Stimulated activated CD4-positive, alpha-beta T cell treated with anti-CD3 and anti-CD28 coated beads, Interleukin-1b, Interleukin-23, amount 100 ng/mL, for 1 hour (primary cell): ENCODE measurements at places on chromosomes 2 and 18.

DNA sequence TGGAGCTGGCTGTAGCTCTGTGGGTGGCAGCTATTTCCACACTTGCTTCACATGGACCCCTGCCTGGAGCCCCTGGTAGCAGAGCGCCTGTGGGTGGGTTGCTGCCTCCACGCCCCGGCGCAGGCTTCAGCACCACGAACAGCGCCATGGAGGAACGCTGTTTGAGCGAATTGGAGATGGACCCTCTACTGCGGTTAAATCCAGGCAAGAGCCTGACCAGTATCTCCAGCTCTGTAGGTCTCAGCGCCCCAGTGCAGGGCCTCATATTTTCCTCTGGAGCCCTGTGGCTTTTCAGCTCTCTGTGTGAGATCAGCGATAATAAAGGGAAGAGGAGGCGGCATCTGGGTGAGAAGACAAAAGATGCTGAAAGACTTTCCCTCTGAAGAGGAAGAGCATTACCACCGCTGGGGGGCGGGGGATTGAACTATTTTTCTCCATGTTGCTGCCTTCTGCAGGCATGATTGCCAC is 12.0 kb downstream of the ONECUT2 start:
- DNase-seq: no peak

- DNase-seq: no peak
Observed at GRCh38 chr2:22282220-22282619, 1102.8 kb upstream of the KLHL29 start.

DNA sequence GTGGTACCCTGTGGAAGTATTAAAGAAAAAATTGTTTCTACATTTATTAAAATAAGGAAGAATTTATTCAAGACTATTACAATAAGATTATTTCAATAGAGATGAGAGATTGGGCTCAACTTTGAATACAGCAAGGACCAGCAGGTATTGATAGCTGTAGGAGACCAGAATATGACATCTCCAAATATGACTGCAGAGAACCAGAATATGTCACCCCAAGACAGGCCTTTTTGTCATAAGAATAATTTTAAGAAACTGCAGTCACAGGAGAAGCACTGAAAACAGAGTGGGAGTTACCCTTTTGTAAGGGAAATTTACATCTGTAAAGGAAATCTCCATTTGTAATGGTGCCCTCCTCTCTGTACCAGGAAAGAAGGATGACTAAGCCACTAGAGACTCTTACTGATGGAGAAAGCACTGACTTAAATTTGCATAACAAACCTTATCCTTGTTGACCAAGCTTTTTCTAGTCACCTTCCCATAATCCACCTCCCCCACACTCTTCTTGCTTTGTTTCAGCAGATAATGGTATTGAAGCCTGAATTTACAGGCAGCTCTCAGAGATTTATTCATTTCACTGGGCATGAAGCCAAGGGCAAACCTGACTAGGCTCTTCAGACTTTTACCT is 145.1 kb upstream of the RMP24 start:
- DNase-seq: no peak

DNA sequence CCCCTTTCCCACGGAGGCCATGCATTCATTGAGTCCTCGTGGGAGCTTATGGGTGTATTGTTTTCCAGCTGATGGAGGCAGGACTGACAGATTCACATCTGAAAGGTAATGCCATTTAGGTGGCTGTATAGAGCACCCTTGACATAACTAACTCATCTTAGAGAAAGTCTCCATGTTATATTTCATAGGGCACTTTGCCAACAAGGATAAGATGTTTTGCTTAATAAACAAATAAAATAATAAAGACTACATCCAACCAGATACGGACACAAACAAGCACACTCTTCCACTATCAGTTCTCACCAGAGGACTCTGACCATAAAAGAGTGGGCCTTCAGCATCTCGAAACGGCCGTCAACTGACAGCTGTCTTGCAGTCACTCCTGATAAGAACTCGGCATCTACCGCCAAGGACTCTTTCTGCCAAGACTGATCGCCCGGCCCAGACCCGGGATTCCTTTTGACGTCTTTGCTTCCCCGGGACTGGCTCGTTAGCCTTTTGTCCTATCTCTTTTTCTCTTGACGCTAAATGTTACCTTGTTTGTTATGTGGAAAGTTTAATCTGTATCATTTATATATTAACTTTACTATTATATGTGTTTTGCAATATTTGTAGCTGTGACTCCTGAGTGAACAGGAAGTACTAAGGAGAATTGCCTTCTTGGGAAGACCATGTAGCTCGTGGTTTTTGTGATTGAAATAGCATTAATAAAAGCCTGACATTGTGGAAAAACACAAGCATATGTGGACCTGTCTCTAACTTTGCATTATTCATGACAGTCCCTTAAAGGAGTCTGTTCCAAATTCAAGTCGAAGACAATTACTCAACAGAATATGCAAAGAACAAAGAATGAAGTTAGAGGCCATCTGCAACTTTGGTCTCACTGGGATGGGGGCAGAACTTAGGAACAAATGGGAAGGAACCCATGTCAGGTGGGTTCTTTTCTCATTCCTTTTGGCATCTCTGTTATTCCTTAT is 195.1 kb downstream of the LPIN1 start:
- DNase-seq: no peak

DNA sequence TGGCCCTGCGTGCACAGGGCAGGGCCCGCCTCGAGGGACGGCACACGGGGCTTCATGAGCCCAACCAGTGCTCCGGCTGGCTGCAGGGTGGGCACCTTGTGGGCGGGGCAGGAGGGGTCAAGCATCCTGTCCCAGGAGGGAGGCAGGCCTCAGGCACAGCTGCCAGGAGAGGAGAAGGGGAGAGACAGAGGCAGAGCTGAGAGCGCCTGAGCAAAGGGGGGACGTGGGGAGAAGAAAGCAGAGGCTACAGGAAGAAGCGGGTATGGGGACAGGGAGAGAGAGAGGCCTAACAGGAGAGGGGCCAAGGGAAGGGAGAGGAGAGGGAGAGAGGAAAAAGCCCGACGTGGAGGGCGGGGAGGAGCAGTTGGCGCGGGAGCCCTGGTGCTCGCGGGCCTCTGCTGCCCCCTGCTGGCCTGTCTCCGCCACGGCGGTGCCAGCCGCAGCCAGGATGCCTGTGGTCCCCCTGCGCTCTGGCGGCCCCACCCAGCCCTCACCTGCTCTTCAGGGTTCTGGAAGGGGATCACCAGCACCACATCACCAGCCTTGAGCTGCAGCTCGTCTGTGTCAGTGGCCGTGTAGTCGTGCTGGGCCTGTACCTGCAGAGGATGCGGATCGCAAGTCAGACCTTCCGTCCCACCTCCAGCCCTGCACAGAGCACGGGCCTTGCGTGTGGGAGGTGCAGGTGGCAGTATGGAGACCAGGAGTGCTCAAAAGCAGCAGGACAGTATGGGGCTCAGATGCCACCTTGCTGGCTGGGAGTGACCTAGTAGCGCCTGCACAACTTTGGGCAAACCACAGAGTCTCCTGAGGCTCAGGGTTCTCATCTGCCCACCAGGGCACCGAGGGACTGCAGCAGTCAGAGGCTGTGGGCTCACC is 56.8 kb downstream of the BIN1 start:
- DNase-seq: no peak

- DNase-seq: no peak
Observed at GRCh38 chr2:111952871-111953452, 54.6 kb downstream of the MERTK start.

DNA sequence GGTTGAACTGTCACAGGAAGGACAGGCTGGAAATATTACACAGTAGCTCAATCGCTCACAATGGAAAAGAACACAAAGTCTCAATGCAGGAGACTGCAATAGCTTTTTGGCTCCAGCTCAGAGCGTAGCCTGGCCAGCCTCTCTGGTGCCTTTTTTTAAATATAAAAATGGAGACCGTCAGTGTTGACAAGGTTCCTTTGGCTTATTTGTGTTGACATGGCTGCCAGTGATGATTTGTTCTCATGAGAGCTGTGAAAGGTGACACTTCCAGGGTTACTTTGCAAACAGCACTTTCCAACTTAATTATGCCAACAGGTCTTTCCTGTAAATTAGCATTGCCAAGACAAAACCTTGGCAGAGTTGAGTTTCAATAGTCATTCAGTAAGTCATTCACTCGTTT is 70.8 kb downstream of the KCNE4 start:
- no peak for DNase-seq

DNA sequence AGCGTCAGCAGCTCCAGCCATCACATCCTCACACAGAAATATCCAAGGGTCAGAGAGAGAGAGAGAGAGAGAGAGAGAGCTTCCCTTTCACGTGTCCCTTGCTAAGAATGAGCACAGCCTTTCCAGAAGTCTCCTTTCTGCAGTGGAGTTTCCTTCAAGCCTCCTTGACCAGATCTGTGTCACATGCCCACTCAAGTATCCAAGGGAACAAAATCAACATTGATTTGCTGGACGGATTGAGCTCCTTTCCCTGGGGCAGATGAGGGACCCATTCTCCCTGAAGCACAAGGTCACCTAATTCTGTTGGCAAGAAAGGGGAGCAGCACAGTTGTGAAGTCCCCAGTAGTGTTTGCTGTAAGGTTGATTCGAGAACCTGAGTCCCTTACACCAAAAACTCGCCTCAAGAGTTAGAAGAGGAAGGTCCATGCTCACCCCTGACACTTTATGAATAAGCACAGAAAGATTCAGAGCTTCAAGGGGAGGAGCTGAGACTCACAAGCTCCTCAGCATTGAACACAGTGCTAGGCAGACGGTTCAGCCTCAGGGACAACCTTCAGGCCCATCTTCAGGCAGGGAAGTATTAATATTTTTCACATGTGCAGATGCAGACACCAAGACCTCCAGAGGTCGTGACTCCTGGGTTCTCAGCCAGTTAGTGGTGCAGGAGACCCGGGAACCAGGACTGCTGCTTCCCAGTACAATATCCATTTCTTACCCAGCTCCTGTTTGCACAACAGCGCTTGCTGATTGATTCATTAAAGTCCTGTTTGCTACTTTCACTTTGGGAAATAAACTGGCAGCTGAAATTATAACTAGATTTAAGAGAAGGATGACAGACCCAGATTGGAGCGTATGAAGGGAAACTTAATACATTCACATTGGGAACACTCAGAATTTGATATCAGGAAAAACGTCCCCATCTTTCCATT is 38.2 kb upstream of the MARCO start:
- no peak for DNase-seq

- DNase-seq: no peak
Observed at GRCh38 chr2:96159084-96159830, 14.0 kb upstream of the DUSP2 start.

GRCh38 chr2:147198651-147199171 is 646.1 kb upstream of the ACVR2A start:
- no peak for DNase-seq

- no peak for DNase-seq
Observed at GRCh38 chr2:69762513-69763494, 20.9 kb downstream of the ANXA4 start.

GRCh38 chr2:62055724-62056336 is 140.1 kb upstream of the B3GNT2 start:
- no peak for DNase-seq

- no peak for DNase-seq
Observed at GRCh38 chr2:215644233-215644897, 208.5 kb upstream of the FN1 start.

DNA sequence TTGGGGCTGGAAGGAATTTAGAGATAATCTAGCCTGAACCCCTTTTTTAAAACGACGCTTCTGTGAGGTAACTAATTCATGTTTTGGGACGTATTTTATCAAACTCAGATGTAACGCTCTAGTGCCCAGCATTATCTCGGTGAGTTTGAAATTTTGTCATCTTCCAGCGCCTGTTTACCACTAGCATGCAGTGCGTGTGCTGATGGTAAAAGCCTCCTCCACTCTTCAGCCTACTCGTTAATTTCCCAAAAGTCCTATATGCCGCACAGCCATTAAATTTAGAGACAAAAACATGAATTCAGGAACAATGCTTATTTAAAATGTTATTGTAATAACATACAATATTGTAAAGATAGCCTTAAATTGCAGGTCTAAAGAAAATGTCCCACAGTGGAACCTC is 2.8 kb downstream of the ZCCHC2 start:
- no peak for DNase-seq

GRCh38 chr2:161357097-161357496 is 48.9 kb downstream of the PSMD14 start:
- DNase-seq: no peak

DNA sequence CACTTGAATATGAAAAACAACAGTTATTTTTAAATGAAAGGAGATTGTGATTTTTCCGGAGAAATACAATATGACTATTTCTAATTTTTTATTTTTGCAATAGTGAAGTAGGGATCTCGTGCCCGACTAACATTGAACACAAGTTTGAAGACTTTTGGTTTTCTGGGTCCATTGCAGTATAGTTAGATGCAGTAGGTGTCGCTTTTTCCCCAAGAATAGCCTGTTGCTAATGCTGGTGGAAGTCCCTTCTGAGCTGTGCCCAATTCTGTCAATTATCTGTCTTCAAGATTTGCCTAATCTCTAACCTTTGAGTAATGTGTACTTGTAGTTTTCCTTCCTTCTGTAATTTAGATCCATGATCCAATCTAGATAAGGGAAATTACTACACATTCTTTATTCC is 36.5 kb downstream of the SEMA4F start:
- DNase-seq: no peak

GRCh38 chr2:70886541-70886987 is 49.1 kb upstream of the ATP6V1B1 start:
- DNase-seq: no peak

GRCh38 chr2:175309799-175310198 is 128.3 kb upstream of the ATP5MC3 start:
- no peak for DNase-seq

- DNase-seq: no peak
Observed at GRCh38 chr2:167863377-167863776, 384.0 kb downstream of the STK39 start.

DNA sequence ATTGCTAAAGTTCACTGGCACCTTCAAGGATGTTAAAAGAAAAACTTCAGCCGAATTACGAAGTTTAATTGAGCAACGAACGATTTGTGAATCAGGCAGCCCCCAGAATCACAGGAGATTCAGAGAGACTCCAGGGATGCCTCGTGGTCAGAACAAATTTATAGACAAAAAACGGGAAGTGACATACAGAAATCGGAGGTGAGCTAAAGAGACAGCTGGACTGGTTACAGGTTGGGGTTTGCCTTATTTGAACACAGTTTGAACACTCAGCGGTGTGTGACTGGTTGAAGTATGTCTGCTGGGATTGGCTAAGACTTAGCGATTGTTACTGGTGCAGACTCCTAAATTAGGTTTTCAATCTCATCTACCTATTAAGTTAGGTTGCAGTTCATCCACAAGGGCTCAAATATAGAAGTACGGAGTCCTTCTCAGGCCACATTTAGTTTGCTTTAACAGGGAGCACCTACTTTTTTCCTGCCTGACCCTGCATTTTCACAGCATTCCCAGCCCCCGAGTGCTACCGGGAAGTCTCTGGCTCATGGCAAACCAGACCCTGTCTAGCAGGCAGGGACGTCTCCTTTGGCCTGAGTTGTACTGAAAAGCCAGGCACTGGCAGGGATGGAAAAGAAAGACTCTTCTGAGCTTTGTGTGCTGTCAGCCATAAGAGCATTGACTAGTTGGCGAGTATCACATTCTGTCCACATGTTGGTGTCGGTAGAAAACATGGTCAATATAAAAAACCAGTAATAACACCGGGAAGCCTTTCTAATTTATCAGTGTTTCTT is 41.1 kb downstream of the CDCA7 start:
- no peak for DNase-seq

- no peak for DNase-seq
Observed at GRCh38 chr2:138948070-138948539, 167.9 kb upstream of the NXPH2 start.

- DNase-seq: no peak
Observed at GRCh38 chr2:55616551-55617174, 759 bp downstream of the PPP4R3B start.
